Endothelial cell (in vitro differentiated cells): ENCODE measurements at places on chromosomes 4 and X. TPM values are rescaled to one million over a fixed set of nuclear protein-coding genes. Genes with fewer than 3 reads are reported as not detected.

USP17L30 gene
- not detected for total RNA-seq

PTPN13 gene
- total RNA-seq = 5.6 TPM

BCLAF3 gene
- total RNA-seq = 9.6 TPM

DNA sequence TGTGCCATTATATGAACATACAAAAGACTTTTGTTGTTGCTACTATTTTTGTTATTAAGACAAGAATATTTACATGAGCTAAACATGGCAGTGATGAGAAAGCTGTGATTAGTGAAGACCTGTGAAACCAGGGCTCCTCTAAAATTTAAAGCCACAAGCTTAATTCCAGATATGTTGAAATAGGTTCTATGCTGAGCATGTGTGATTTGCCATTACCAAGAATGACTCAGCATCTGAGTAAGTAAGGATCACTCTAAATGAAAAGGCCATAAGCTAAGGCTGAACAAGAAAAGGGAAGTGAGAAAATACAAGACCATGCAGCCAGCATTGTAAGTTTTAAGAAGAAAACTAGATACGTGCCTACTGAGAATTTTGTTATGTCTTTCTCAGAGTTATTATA is 75.9 kb upstream of the CAMK2D start:
- DNase-seq = no peak

GRCh38 chr4:148293571-148293970 is 148.6 kb downstream of the NR3C2 start:
- DNase-seq = no peak

DNA sequence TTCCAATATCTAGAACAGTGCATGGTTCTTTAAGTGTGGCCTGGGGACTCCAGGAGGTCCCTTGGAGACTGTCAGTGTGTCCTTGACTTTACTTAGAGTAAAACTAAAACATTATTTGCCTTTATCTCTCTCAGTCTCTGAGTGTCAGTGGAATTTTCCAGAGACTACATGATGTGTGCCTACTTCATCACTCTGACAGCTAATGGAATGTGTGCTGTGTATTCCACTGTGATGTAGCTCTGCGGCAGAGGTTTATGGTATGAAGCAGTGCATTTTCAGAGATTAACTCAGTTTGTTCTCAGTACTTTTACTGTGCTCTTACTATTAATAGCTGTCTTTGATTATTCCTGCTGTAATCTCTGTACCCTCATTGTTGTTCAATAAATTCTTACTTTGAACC is 85.6 kb downstream of the MANBA start:
- DNase-seq = no peak

- no peak for DNase-seq
Observed at GRCh38 chrX:134158821-134159512, 78.0 kb upstream of the CCDC160 start.

GRCh38 chr4:39565878-39566600 is 38.8 kb upstream of the UGDH start:
- DNase-seq = no peak

GRCh38 chr4:5797866-5798265 is 86.9 kb downstream of the EVC start:
- DNase-seq = no peak

GRCh38 chrX:40049084-40049641 is 48.6 kb downstream of the BCOR start:
- no peak for DNase-seq

- no peak for DNase-seq
Observed at GRCh38 chrX:129478516-129478915, 44.8 kb downstream of the SMARCA1 start.

DNA sequence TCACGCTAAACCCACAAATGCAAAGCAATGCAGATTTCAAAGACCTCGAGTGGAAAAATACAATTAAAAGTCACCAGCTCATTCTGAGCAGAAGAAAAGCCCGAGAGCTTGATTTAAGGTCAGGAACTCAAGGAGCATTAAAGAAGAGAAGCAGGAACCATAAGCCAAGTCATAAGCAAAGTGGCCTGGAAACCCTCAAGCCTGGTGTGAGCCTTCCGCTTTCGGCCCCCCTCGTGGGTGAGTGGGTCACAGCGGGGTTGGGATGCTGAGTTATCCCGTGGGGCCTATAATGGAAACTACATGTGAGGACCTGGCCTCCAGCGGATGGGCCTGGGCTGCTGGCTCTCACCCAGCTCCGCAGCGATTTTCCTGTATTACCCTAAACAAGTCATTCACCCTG is 504.3 kb downstream of the RAB28 start:
- no peak for DNase-seq
